ENCODE measurements at places on chromosomes 2 and 18. TPM values are rescaled to one million over a fixed set of nuclear protein-coding genes. Genes with fewer than 3 reads are reported as not detected.
A peak's percentile ranks its signal among the peaks of the same experiment; 100 is the strongest.

- DNase-seq: no peak
Observed at GRCh38 chr2:201798252-201798913, 8.0 kb upstream of the CDK15 start.

- no peak for DNase-seq
Observed at GRCh38 chr2:203928849-203929248, 7.7 kb upstream of the ICOS start.

DNA sequence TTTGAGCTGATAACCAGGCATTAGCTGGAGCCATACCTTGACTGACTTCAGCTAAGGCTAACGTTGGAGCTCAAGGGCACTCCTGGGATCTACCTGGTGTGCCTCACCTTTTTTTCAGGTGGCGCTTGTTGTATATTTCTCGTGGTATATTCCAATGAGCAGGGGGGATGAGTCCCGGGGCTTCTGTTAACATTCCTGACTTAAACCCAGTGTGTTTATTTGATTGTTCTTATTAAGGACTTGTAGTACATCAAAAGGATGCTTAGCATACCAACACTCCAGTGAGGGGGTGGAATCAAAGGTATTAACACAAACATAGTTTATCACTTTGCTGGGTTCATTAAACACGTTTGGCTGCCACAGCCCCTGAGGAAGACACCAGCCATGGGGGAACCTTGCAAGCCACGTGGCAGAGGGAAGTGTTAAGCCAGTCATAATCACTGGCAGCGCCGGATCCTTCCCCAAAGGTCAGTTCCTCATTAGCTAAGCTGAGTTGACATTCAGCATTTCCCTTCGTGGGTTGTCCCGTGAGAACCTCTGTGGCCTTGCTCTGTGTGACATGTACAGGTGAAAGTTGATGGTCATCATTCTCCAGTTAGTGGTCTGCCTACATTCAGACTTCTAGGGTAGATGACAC, 119.5 kb upstream of the MCFD2 start:
- DNase-seq: no peak

GRCh38 chr2:162074928-162075688, 1.1 kb upstream of the DPP4 start:
- DNase-seq: no peak

GRCh38 chr2:11711751-11712150, 34.7 kb upstream of the LPIN1 start:
- no peak for DNase-seq

- DNase-seq: peak; percentile 85
Observed at GRCh38 chr2:85744741-85745601, 8.8 kb upstream of the ATOH8 start.

- DNase-seq: no peak
Observed at GRCh38 chr2:187994464-187995331, 297.0 kb upstream of the GULP1 start.

DNA sequence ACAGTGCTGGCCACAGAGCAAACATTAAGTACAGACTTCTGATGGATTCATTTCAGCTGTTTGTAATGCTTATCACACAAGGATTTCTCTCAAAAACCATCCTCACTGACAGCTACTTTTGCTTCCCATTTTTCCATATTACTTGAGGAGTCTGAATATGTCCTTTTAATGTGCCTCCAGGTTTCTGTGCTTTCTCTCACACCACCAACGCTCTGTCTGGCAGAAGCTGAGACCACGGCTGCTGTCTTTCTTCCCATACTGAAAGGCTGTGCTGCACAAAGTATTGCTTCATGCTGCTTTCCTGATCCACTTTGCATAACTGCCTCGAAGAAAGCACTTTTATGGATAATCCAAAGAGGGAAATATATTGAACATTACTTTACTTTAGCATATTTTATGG, 312.1 kb upstream of the ZEB2 start:
- DNase-seq: no peak

DNA sequence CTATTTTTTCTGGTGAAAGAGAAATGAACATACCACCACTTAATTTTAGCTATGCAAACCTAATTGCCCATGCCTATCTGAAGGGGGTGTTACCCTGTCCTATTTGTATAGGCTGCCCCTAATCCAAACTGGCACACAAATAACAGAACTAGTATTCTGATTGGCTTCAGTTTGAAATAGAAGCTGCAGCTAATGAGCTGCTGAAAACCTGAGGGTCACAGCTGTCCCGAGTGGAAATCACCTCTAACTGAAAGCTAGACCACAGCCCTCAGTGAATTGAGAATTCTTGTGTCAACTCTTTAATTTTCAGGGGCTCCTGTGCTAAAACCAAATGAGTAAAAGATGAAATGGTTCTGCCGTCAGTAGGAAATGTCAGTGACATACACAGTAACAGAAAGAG, 28.7 kb downstream of the CCDC141 start:
- DNase-seq: no peak

- no peak for DNase-seq
Observed at GRCh38 chr2:237201461-237202287, 116.0 kb downstream of the COPS8 start.

DNA sequence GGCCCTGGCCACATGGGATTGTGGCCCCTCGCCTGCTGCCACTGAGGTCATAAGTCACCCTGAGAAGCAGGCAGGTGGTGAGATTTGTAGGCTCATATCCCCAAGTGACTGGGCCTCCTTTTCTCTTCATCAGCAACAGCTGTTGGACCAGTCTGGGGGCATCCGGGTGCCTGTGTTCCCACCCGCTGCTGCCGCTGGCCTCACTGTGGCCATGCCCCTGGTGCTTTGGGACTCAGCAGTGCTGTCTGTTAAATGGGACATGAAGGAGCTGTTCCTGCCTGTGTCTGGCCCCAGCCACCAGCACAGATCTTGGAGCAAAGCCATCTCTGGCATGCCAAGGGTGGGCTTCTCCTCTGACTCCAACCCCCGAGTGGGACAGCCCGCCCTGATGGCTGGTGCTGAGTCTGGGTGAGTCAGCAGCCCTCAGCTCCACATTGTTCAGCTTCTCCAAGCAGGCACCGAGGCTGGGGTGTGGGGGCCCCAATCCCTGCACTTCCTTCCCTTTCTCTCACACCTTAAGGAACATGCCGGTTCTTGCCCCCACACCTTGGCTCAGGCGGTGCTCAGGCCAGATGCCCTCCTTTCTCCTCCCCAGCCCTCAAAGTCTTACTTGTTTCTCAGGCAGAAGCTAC, 207.9 kb downstream of the GLI2 start:
- no peak for DNase-seq

DNA sequence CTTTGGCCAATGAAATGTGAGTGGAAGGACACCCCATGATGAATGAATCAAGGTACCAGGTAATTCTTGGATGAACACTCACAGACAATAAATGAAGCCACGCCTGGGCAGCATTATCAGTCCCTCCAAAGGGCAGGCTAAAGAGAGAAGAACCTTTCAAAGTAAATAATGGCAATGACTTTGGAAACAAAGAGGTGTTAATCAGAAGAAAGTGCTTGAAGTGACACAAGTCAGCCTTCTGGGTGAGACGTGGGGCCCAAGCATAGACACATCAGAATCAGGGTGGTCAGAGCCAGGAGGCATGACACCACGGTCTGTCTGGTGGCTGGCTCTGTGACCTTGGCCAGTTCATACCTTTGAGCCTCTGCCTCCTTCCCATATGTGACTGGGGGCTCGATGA, 103.3 kb downstream of the POLR1A start:
- DNase-seq: no peak

DNA sequence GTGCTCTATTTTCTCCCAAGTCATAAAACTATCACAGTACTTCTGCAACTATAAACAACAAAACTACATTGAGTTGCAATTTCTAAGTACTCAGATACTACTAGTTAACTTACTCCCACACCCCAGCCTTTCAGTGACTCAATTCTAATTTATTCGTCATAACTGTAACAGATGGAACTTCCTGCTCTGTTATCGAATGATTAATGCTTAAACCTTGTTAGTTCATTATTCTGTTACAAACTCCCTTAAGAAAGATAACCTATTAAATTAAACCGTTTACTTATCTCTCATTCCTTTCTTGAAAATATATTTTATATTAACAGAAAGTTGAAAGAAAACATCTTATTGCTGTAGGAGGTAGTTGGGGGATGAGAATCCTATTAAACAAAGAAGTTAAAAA, 17.0 kb downstream of the TNFAIP6 start:
- no peak for DNase-seq

GRCh38 chr18:55932675-55933074, 344.7 kb upstream of the TCF4 start:
- no peak for DNase-seq

- no peak for DNase-seq
Observed at GRCh38 chr18:27226556-27227075, 41.5 kb upstream of the CHST9 start.

DNA sequence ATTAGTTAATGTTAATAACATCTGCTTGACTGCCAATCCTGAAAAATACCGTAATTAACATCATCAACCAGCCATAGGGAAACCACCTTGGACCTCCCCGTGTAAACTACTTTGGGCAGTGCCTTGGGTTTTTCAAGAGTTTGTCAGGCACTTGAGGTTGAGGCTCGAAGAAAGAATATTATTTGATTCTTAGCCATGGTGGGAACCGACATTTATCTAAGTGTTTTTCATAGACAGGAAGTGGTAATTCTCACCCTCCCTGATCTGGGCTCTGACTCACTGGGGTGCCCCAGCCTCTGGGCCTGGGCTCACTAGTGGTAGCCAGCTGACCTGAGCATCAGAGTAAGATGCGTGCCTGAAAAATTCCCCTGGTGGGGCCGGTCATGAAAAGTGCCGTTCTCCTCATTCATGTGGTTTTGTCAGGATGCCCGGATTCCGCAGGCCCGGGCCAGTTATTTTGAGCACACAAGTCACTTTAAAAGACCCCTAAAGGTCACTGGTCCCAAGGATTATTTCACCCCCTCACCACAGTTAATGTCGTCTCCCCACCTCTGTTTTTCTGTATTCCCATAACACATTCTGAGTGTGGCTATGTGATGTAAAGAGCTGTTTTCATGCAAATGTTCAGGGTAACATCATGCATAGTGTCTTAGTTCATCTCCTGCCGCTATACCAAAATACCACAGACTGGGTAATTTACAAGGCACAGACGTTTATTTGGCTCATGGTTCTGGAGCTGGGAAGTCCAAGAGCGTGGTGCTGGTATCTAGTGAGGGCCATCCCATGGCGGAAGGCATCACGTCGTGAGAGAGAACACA, 21.6 kb upstream of the SPATA3 start:
- DNase-seq: no peak

- DNase-seq: no peak
Observed at GRCh38 chr2:85604568-85605339, 2.3 kb upstream of the TMEM150A start.

- no peak for DNase-seq
Observed at GRCh38 chr2:144471305-144472045, 48.4 kb downstream of the ZEB2 start.

Gene DES
- total RNA-seq: 3,551 TPM

Gene FOSL2
- 75.3 TPM for total RNA-seq

Gene MEIS1
- total RNA-seq: 339 TPM

Gene ASB18
- total RNA-seq: not detected

Gene PHLPP1
- 32.4 TPM for total RNA-seq

Gene SMPD4
- 15.0 TPM for total RNA-seq

Gene SLC4A5
- total RNA-seq: 15.1 TPM

Gene EPAS1
- total RNA-seq: 241 TPM

Gene CRYGD
- total RNA-seq: not detected

Gene NEB
- 1.4 TPM for total RNA-seq
